ENCODE measurements at places on chromosomes 16 and 17.

DNA sequence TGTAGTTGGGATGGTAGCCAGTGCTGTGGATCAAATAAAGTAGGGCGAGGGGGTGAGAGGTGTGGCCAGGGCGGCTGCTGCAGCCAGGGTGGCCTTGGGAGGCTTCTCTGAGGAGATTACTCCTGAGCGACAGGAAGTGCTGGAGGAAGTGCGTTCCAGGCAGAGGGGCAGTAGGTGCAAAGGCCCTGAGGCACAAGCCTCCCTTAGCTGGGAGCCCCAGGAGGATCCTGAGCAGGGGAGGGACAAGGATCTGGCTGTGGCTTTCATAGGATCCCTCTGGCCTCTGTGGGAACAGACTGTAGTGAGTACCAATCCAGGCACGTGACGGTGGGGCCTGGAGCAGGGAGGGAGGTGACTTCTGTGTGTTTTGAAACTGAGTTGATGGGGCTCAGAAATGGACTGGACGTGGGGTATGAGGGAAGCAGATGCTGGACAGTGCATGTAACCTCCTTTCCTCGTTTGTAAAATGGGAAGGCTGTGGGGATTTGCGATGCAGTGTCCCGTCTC is 2.8 kb downstream of the LLGL1 start:
- no peak for ATAC-seq

DNA sequence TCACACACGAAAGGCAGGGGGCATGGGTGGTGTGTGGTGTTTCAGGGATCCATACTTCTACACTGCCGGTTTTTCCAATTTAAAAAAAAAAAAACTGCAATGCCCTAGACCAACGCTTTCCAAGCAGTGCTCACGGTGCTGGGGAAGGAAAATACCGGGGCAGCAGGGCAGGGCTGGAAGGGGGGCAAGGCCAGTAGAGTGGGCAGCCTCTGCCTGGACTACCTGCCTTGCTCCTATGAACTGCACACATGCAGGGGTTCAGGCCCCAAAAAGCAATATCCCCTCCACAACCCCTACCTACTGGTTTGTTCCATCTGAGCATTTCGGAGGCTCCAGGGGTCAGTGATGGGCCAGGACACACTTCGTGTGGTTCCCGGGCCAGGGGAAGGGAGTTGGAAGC is 29.4 kb downstream of the RPH3AL start:
- ATAC-seq = no peak

GRCh38 chr17:17186051-17186450 is 20.1 kb downstream of the PLD6 start:
- no peak for ATAC-seq

- no peak for ATAC-seq
These were observed 363.2 kb downstream of the SNX29 start for GRCh38 chr16:12339686-12340085.

DNA sequence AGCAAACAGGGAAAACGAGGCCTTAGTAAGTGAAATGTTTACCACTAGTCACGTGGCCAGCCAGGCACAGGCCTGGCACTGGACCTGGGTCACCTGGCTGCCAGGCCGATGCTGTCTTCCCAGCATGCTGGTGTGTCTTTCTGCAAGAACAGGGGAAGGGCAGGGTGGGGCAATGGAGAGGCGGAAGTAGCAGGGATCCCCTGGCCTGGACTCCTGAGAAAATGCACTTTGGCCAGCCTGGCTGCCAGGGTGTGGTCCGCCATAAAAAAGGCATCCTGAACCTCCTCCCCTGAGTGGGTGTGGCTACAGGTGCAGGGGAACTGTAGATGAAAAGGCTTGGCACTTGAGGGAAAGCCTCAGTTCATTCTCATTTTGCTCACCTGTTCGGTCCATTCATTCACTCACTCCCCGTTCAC is 1.0 kb upstream of the ANKRD40CL start:
- ATAC-seq = no peak

GRCh38 chr17:38730526-38731379 is 612 bp downstream of the CISD3 start:
- no peak for ATAC-seq

DNA sequence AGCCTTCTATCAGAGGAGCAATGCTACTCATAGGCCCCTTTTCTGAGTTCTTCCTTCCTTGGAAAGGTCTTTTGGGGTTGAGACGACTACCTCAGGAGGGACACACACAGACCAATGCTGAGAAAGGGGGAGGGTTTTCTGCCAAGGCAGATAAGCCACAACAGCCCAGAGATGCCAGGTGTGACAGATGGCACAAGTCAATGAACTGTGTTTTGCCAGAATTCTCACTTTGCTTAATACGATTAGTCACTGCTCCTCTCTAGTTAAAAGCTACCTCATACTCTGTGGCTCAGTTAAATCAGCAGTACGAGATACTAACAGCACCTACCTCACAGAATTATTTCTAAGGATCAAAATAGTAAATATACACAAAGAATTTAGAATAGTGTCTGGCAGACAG is 8.0 kb downstream of the BRD7 start:
- no peak for ATAC-seq

DNA sequence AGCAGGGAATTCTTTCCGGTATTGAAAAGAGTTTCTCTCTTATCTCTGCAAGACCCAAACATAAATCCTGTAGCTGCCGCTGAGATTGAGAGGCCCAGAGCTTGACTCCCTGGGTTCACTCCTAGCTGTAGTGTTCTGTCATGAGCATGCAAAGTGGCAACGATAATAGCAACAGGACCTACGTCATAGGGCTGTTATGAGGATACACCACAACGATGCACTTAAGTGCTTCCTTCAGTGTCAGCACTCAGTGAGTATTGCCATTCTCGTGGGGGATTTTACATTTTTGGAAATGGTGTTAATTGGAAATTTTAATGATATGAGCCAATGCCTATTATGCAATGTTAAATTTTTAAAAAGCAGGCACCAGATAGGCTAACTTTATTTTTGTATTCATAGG is 199.8 kb downstream of the CYLD start:
- no peak for ATAC-seq

DNA sequence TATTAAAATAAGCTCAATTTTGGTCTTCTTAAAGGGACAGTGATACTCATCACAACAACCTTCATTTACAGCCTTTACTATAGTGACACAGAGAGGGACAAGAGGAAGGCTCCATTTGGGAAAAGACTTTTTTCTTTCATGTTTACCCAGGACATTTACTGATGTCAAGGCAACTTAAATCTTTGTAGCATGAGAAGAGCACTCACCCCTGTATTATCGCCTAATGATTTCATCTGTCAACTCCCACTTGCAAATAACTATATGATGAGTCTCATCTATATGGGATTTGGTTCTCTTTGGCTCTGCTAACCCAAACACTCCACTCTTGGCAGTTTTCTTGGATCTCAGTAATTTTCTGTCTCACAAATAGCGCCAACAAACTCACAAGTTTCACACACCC is 24.1 kb downstream of the BLMH start:
- ATAC-seq = no peak

- ATAC-seq = peak; percentile 1
These were observed 547 bp downstream of the RAB26 start for GRCh38 chr16:2148714-2149629.

- peak; percentile 84 for ATAC-seq
These were observed at the start of gene RPAIN for GRCh38 chr17:5419959-5420653. TSS of gene RPAIN (plus strand) at chr17:5420182. CDS start at chr17:5420211, 29 bp downstream.

- no peak for ATAC-seq
These were observed 424.1 kb downstream of the CA10 start for GRCh38 chr17:51734462-51734861.

- peak; percentile 2 for ATAC-seq
These were observed 1.0 kb upstream of the ARMC5 start for GRCh38 chr16:31458073-31458843.

GRCh38 chr16:3858801-3859200 is 21.7 kb downstream of the CREBBP start:
- no peak for ATAC-seq

- no peak for ATAC-seq
These were observed 227.8 kb upstream of the C16orf82 start for GRCh38 chr16:26838931-26839330.

- no peak for ATAC-seq
These were observed 117.9 kb downstream of the ZNF423 start for GRCh38 chr16:49738001-49738400.

DNA sequence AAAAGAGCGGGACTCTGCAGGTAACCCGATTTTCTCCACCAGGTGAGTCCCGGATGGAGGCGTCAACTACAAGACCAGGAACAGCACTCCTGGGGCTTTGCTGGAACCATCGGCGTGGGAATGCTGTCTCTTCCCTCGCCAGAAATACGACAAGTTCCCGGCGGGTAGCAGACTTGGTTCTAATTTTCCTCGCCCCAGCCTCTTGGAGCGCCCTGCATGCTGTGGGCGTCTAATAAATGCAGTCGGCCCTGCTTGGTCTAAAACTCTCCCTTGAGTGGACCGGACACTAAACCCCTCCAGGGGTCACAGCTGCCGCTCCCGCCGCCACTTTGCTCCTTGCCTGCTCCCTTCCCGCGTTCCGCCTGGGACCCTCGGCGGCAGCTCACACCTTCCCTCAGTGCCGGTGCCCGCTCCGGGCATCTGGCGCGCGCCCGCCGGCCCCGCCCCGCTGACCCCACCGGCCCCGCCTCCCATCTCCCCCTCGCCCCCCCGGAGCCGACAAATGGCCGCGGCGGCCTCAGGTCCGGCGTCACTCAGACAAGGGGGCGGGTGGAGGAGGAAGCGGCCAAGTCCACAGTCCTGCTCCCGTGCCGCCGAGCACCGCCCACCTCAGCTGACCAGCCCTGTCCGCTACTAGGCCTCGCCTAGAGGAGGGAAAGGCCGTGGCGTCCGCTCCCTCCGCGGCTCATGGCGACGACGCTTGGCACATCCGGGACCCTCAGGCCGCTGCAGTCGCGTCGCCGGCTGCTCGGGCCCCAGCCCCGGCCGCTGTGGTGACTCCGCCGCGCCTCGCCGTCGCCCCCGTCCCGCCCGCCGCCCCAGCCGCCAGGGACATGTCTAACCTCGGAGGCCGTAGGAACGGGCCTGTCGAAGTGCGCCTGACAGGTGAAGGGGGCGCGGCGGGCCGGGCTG is 65.8 kb downstream of the KPNA2 start:
- ATAC-seq = peak; percentile 94

GRCh38 chr17:59490216-59490615 is 75.2 kb upstream of the DHX40 start:
- no peak for ATAC-seq

- no peak for ATAC-seq
These were observed 39.6 kb upstream of the RHOT1 start for GRCh38 chr17:32102646-32103186.

GRCh38 chr17:31226373-31226772 is 70.7 kb downstream of the OMG start:
- no peak for ATAC-seq
